Right hindlimb (tissue), 1 donor: ENCODE measurements at places on chromosomes 13 and 19.

- DNase-seq: no peak
Measured at GRCh38 chr13:28573595-28574373, 78.9 kb upstream of the FLT1 start.

DNA sequence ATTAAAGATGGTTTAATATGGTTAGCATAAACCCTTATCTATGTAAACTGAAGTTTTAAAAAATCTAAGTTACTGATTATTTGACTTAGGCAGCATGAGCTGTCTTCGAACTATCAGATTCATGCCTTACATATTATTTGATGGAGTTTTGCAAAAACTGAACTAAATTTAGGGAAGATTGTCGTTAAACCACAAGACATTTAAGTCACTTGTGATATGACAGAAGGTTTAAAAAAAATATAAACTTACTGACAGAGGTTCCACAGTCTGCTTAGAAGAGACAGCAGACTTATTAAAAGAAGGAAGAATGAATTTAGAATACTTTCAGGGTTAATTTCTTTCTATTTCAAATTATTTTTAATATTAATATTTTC lies 110.9 kb upstream of the FRY start:
- no peak for DNase-seq

- no peak for DNase-seq
Measured at GRCh38 chr13:42056146-42056545, 7.7 kb downstream of the DGKH start.

GRCh38 chr13:67792151-67792676 lies 562.1 kb upstream of the PCDH9 start:
- DNase-seq: no peak

GRCh38 chr13:47094734-47095434 lies 198.0 kb upstream of the HTR2A start:
- no peak for DNase-seq

GRCh38 chr13:42272804-42273175 lies 838 bp downstream of the AKAP11 start:
- DNase-seq: no peak

GRCh38 chr13:105474983-105475610 lies 1060.4 kb downstream of the EFNB2 start:
- no peak for DNase-seq

DNA sequence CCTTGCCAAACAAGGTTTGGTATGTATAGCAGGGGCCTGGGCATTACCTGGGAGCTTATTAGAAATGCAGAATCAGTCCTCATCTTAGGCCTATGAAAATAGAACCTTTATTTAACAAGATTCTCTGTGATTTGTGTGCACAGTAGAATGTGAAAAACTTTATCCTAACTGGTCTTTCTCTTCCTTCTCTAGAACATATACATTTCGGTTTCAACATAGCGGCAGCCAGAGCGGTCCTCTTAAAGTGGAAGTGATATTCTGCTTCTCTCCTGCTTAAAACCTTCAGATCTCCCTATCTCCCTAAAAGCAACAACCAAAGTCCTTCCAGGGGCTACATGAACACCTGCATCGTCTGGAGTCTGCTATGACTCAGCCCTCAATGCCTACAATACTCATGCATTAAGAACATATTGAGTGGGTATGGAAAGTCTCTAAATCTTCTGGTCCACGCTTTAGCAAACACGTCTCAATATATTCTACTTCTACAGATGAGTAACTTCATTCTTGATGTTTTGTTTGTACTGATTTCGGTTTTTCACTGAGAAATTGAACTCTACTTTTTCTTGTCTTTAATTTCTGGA lies 84.5 kb downstream of the SPRY2 start:
- no peak for DNase-seq

DNA sequence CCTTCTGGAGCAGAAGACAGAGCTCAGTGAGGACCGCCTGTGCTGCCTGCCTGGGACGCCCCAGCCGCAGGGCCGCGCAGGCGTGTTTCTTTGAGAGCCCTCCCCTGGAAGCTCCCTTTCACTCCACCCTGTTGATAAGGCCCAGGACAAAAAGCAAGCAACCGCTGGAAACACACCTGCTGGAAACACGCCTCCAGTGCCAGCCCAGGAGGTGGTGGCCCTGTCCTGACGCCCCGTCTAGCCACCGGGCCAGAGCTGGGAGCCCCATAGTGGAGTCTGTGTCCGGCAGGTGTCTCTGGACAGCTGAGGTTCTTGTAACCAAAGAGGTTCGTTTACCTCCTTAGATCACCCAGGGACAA lies 173.8 kb downstream of the KATNAL1 start:
- DNase-seq: no peak

DNA sequence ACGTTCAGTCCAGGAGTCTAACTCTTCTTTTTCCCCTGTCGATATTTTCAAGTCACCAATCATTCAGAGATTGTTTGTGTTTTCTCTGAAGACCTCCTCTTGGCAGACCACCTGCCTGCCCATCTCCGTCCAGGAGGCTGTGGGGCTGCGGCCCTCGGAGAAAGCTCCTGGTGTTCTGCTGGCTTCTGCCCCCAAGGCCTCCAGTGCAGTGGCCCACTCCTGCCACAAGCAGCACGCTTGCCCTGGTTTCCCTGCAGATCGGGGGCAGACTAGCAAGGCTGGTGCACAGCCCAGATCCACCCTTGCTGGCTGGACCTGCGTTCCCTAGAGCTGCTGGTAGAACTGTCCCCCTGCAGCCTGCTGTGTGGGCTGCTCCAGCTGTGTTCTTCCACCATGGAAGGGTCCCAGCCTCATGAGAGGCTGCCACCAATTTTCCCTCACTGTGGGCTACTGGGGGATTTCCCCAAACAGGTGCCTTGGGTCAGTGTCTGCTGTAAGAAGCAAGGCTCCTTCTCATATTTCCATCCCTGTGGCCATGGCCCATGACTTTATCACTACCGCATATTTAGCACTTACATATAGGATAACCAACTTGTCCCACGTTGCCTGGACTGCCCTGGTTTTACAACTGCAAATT lies 43.6 kb upstream of the SERP2 start:
- DNase-seq: no peak

- DNase-seq: no peak
Measured at GRCh38 chr13:39410096-39410901, 192.7 kb downstream of the LHFPL6 start.

DNA sequence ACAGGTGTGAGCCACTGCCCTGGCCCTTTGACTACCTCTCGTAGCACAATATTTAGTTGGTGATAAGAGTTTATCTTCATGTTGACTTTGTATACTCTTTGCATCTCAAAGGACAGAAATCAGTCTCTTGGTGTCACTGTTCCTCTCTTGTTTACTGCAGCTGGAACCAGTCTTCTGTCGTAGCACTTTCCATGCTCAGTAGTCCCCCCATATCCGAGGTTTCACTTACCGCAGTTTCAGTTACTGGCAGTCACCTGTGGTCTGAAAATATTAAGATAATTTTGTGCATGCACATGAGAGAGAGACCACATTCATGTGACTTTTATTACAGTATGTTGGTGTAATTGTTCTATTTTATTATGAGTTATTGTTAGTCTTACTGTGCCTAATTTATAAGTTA lies 49.1 kb downstream of the WASF3 start:
- DNase-seq: no peak

- no peak for DNase-seq
Measured at GRCh38 chr13:42225051-42225450, 46.9 kb upstream of the AKAP11 start.

DNA sequence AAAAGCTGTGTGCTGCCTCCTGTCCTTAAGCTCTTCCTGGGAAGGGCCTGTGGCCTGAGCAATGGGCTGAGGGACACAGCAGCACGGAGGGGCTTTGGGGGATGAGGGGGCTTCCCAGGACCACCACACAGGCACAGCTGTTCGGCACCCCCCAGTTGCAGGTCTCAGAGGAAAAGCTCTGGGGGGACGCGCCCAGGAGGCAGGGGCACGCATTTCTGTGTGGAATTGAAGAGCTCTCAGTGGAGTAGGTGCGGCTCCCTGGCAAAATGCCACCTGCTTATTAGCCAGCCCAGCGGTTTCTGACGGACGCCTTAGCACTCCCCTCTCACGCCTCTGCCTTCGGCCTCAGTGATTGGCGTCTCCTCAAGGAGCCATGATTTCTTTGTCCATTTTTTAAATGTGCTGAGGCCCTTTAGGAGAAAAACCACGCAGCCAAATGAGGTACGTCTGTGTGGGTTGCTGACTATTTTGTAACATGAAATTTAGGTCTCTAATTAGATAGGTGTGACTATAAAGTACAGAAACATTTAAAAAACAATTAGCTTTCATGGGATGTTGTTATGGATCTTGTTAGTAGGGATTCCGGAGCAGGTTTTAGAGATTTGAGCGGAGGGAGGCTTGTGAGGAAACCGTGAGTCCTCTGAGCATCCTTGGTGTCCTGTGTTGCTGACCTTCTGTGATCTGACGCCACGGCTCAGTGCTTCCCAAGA lies 4.0 kb downstream of the MCF2L start:
- peak; percentile 12 for DNase-seq

- no peak for DNase-seq
Measured at GRCh38 chr13:30051531-30052060, 201.2 kb upstream of the UBL3 start.

GRCh38 chr13:41387576-41387975 lies 69.8 kb upstream of the RGCC start:
- no peak for DNase-seq
